Activated CD4-positive, alpha-beta T cell treated with anti-CD3 and anti-CD28 coated beads for 4 hours (primary cell): ENCODE measurements at places on chromosomes 12 and 14.

DNA sequence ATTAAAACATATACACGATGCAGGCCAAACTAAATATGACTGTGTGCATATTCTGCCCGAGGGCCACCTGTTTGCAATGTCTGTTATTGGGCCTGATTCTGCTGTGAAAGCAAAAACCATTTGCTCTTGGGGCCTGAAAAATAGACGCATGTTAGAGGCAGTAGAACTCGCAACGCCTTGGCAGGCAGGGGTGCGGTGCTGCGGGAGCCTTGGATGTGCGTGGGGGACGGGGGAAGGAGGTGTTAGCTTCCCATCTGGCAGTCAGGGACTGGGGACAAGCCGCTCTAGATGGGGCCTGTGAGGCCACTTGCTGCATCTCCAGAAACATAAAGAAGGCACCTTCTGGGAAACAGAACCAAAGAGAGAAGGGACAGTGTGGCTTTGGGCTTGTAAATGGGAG, 216.3 kb downstream of the PHETA1 start:
- DNase-seq: no peak

- DNase-seq: peak; percentile 72
These were observed 64.3 kb upstream of the STON2 start for GRCh38 chr14:81464253-81465002.

DNA sequence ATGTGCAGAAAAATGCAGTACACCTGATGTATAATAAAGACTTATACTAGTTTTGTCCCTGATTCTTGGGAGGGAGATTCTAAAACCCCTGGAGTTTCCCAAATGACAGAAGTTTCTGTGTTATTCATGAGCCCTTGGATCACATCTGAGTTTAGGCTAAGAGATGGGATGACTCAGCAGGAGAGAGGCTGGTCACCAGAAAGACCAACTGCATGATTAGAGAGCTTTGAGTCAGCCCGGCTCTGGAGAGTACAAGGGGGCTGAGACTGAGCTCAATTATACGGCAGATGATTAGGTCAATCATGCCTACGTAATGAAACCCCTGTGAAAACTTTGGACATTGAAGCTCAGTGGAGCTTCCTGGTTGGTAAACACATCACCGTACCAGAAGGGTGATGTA, 174.2 kb downstream of the SSPN start:
- no peak for DNase-seq

DNA sequence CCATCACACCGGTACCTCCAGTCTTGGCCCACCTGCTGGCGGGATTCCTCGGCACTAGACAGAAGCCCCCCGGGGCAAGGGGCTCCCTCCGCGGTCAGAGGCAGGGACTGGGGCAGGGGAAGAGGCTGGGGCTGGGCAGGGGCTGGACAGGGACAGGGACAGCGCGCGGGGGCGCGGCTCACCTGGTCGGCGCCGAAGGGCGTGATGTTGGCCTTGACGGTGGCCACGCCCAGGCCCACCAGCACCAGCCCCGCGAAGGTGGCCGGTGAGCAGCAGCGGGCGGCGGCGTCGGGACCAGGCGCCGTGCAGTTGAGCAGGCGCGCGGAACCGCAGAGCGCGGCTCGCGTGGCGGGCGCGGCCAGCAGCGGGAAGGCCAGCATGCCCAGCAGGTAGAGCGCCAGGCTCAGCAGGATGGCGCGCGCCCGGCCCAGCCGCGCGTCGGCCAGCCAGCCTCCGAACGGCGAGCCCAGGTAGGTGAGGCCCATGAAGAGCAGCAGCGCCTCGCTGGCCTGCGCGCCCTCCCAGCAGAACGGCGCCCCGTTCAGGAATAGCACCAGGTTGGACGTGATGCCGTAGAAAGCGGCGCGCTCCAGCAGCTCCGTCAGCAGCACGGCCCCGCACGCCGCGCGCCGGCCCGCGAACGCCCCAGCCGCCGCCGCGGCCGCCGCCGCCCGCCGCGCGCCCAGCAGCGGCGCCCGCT, 392 bp downstream of the SLC15A4 start:
- DNase-seq: peak; percentile 11

DNA sequence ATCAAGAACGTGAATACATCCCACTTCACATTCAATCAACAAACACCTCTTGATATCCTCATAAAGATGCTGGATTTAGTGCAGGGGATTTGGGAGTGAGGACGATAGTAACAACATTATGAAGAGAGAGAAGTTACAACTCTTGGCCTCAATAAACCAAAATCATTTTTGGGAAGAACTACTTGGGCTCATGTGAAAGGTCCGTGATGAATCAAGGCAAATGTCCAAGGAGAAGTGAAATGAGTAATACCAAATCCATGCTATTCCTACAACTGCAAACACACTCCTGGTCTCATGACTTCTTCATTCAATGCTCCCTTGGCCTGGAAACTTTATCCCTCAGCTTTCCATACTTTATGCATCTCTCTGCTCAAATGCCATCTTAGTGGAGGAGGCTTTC, 162.0 kb upstream of the LMNTD1 start:
- no peak for DNase-seq

- no peak for DNase-seq
These were observed 13.5 kb downstream of the EXD2 start for GRCh38 chr14:69204753-69205152.

DNA sequence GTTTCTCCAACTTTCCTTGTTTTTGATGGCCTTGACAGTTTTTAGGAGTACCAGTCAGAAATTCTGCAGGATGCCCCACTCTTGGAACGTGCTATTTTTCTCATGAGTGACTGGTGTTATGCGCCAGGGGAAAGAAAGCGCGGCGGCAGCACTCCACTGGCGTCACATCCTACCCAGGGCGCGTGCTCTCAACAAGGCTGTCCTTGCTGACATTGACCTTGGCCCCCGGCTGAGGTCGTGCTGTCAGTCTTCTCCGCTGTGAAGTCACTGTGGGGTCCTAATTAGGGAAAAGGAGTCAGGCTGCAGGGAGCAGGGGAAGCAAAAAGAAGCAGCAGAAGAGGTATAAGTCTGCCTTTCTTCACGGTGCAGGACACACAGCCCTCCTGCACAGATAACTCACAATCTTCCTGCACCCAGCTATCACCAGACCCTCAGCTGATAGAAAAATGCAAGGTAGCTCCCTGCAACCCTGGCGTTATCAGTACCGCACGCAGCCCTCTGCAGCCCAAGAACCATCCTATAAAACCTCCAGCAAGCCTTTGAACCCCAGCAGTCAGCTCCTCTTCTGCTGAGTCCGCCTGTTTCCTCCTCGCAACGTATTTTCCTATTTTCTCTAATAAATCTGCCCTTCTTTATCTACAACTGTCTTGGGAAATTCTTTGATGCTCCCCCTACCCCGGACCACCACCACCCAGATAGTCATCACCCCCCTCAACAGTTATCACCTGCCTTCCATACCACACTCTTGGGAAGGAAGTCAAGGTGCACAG, 48.0 kb upstream of the C14orf180 start:
- DNase-seq: no peak

DNA sequence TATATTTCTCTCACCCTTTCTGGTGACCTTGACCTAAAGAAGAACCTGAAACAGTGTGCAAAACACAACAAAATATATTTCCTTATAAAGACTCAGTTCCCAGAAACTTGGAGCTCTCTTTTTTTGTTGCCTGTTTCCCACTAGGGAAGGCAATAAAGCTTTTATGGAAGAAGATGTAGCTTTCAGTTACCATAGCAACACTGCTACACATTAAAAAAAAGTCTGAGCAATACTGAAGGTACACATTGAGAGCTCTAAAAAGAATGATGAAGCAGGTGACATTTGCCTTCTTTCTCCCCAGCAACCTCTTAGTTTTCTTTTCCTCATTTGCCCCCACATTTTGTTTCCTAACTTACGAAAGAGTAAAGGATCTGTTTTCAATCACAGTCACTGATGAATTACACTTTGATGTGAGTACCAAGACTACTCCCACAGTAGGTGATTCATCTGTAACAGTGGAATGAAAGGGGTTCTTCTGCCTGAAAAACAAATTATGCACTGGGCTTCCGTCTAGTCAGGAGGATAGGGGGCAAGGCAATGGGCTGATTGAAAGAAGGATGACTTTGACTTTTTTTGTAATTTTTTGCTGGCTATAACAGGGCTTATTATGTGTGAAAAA, 1.1 kb upstream of the CATSPERB start:
- DNase-seq: no peak

DNA sequence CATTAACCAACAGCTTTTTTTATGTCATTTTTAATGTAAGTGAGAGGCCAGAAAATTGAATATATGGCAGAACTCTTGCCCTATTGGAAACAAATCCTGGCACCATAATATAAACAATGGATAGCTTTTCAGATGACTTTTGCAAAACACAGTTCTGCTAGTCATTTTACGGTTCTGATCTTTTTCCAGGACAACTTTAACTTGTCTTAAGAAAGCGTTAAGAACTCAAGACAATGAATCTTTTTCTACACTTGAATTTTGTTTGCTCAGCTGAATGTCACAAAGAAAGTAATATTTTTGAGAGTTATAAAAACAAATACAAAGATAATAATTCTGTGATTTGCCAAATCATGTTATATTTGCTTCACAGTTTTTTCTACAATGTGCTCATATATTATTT, 13.2 kb downstream of the KERA start:
- no peak for DNase-seq

DNA sequence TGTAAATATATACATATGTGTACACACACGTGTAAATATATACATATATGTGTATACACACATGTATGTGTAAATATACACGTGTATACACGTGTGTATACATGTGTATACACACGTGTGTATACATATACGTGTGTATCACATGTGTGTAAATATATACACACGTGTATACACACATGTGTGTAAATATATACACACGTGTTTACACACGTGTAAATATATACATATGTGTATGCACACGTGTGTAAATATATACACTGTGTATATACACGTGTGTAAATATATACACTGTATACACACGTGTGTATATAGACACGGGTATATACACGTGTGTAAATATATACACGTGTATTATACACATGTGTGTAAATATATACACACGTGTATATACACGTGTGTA, 71.7 kb downstream of the RPAP3 start:
- no peak for DNase-seq

GRCh38 chr12:124153392-124153791, 141.5 kb upstream of the RFLNA start:
- DNase-seq: no peak
